ENCODE measurements at places on chromosomes 16 and 17.

DNA sequence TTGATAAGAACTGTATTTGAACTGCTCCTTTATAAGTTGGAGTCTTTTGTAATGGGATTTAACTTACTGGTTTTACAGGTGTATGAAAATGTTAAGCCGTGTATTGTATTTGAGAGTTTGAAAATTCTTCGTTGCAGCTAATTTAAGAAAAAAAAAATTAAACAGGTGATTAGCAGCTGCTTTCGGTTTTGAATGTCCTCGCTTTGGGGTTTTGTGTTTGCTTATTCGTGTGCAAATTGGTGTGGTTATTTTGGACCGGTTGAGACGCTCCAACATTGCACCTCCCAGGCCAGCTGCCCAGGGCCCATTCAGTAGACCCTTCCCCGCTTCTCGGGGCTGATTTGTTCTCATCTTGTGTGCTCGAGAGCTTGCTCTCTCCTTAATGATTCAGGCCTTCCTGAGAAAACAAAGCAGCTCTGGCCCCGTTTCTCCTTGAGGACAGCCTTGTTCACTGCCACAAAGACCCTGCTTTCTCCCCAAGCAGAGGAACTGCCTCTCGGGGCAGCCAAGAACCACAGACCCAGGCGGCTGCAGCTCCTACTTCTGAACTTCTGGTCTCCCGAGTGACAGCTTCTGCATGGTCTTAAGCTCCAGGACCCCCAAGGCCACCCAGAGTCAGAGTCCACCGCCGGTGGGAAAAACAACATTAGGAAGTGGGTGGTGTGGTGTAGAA, 100.5 kb downstream of the MSI2 start:
- DNase-seq, result no peak

GRCh38 chr16:35751191-35751941, 2292.0 kb downstream of the TP53TG3F start:
- DNase-seq, result no peak

- DNase-seq, result no peak
These were observed 596 bp downstream of the MSL1 start for GRCh38 chr17:40122136-40122998.

GRCh38 chr17:16327018-16327417, 26.3 kb downstream of the CENPV start:
- no peak for DNase-seq

DNA sequence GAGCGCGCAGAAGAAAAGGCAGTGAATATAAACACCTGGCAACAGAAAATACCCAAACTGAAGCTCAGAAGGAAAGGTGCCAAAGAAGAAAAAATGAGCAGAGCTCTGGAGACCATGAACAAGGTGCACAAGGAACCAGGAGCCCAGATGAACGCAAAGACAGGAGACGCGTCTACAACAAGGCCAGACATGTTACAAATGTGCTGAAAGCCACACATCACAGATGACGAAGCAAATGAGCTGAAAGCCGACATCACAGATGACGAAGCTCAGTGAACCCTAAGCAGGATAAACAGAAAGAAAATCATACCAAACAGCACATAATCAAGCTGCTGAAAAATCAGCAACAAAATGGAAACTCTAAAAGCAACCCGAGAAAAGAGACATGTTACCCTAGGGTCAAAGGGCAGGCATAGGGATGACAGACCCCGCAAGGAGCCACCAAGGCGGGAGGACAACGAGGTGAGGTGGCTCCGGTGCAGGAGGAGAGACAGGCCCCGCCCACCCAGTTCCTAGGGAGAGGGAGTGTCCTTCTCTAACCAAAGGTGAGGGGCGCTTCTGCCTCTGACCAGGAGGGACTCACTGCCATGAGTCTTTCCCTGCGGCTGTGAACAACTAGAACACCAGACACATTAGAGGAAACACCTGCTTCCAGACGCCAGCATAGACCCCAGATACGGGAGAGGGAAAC, 39.1 kb downstream of the CCDC57 start:
- DNase-seq, result no peak
